Stimulated activated CD4-positive, alpha-beta T cell treated with anti-CD3 and anti-CD28 coated beads, Interleukin-4, amount 100 ng/mL, for 1 hour (primary cell): ENCODE measurements at places on chromosomes 12 and 14.

DNA sequence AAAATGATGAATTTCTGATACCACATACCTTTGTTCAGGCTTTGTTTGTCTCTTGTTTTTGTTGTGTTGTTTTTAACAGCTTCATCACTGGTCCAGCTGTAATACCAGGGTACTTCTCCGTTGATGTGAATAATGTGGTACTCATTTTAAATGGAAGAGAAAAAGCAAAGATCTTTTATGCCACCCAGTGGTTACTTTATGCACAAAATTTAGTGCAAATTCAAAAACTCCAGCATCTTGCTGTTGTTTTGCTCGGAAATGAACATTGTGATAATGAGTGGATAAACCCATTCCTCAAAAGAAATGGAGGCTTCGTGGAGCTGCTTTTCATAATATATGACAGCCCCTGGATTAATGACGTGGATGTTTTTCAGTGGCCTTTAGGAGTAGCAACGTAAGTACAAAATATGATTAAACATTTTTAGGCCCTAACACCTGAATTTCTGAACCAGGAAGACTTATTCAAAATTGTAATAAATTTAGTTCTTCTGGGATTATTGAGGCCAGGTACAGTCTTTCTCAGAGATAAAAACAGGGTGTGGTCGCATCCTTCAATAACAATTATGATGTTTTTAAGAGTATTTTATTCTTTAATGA, 22.4 kb downstream of the RXYLT1 start:
- no peak for DNase-seq

GRCh38 chr12:107651571-107652449, 33.8 kb upstream of the PWP1 start:
- DNase-seq = no peak

GRCh38 chr12:53624956-53625355, 1.2 kb downstream of the ATF7 start:
- DNase-seq = no peak

DNA sequence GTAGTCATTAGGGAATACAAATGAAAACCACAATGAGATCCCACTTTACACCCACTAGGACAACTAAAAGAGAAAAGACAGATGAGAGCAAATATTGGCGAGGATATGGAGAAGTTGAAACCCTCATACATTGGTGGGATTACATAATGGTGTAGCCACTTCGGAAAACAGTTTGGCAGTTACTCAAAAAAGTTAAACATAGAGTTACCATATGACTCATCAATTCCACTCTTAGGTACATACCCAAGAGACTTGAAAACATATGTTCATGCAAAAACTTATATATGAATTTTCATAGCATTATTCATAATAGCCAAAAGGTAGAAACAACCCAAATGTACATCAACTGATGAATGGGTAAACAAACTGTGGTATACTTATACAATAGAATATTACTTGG, 27.1 kb downstream of the ALDH1L2 start:
- DNase-seq = no peak

DNA sequence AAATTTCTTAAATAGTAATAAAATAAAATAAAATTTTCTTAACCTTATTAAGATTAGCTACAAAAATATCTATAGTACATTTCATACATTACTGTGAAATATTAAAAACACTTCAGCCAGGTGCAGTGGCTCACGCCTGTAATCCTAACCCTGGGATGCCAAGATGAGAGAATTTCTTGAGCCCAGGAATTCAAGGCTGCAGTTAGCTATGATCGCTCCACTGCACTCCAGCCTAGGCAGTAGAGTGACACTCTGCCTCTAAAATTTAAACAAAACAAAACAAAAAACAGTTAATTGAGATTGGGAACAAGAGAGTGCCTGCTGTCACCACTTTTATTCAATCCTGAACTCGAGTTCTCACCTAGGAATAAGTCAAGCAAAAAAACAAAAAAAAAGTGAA, 95.0 kb upstream of the CPNE8 start:
- DNase-seq = no peak

DNA sequence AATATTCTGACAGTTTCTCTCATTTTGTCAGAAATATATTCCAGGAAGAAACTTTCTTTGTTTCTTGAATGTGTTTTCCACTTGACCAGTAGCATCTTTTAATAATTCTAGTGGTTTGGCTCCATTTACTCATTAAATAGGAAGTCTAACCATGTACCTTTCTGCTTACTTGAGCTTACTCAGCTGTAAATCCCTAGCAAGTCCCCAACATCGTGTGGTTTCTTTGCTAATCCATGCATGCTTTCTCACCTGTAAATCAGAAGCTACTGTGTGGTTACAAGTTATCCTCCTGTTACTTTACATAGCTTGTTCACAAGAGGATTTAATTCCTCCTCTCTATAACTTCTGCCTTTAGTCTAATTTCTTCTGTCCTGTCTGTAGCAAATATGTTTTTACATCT, 227.7 kb downstream of the FSCB start:
- DNase-seq = no peak

GRCh38 chr12:92226961-92227360, 81.3 kb upstream of the BTG1 start:
- DNase-seq = no peak

- DNase-seq = no peak
Measured at GRCh38 chr12:105091476-105092206, 7.4 kb upstream of the ALDH1L2 start.

GRCh38 chr12:71685914-71686657, at the start of gene TMEM19:
TMEM19 (plus strand) TSS chr12:71686082; CDS start chr12:71686681, 599 bp downstream.
- DNase-seq = peak; percentile 80

DNA sequence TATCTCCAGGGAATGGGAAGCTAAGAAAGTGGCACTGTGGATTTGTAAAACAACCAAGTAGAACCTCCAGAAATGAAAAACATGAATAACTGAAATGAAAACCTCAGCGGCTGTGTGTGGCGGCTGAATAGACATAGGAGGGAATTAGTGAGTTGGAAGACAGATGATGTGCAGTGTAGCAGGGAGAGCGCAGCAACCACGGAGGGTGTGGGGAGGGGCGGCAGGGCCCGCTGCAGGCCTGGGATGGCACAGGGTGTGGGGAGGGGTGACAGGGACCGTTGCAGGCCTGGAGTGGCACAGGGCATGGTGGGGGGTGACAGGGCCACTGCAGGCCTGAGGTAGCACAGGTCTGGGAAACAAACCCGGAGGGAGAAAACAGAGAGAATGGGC, 51.1 kb downstream of the BEGAIN start:
- DNase-seq = no peak

GRCh38 chr12:20585913-20586312, 109.2 kb upstream of the SLCO1C1 start:
- no peak for DNase-seq

DNA sequence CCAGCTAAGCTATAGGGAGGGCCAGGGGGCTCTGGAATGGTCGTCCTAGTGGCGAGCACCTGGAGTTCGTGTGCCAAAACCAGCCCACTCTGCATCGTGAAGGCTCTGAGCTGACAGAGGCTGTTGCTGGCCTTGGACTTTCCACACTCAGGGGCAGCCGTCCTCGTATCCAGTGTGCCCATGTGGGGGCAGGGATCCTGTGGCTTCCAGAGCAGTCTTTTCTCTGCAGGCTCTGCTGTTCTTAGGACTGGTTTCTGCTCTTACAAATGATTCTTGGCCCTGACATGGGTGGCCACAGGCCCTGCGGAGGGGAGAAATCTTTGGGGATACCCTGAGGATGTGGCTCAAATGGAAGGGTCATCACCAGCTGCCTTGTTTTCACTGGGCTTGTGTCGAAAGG, 177.4 kb upstream of the FKBP4 start:
- no peak for DNase-seq

DNA sequence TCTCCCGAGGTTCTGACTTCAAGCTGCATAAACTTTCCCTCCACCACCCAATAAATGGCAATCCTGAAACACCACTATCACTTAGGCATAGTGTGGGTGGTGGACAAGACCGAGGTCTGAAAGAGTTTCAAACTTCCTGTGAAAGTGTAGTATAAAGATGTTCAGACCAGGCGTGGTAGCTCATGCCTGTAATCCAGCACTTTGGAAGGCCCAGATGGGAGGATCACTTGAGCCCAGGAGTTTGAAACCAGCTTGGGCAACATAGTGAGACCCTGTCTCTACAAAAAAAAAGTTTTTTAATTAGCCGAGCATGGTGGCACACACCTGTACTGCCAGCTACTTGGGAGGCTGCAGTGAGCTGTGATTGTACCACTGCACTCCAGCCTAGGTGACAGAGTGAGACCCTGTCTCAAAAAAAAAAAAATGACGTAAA, 61.9 kb downstream of the CCDC92 start:
- DNase-seq = no peak
